ENCODE measurements at places on chromosomes 2 and 18. TPM values are rescaled to one million over a fixed set of nuclear protein-coding genes. Genes with fewer than 3 reads are reported as not detected.

CNGA3 gene
- polyA plus RNA-seq: not detected

RAB6C gene
- polyA plus RNA-seq: not detected

FBLN7 gene
- polyA plus RNA-seq: not detected

CNTNAP5 gene
- polyA plus RNA-seq: not detected

SLC5A7 gene
- polyA plus RNA-seq: not detected

MC5R gene
- polyA plus RNA-seq: not detected

NBEAL1 gene
- polyA plus RNA-seq: 3.2 TPM

- no peak for DNase-seq
- H3K4me3 ChIP-seq: no peak overlapping the region
- no peak overlapping the region for H3K27ac ChIP-seq
- no peaks in the 10 kb centered on the region for H3K4me1 ChIP-seq
- H3K36me3 ChIP-seq: no peaks in the 10 kb centered on the region
- no peaks in the 10 kb centered on the region for H3K27me3 ChIP-seq
Measured at GRCh38 chr2:168120310-168120709, 127.1 kb downstream of the STK39 start.

GRCh38 chr2:172323256-172323655, 104.1 kb upstream of the ITGA6 start:
- H3K36me3 ChIP-seq: no peaks in the 10 kb centered on the region
- no peak for DNase-seq
- H3K27me3 ChIP-seq: peaks cover 5% of the 10 kb centered on the region
- H3K4me3 ChIP-seq: no peak overlapping the region

GRCh38 chr2:105722726-105723297, 21.9 kb upstream of the NCK2 start:
- DNase-seq: no peak
- H3K36me3 ChIP-seq: no peaks in the 10 kb centered on the region
- no peaks in the 10 kb centered on the region for H3K27me3 ChIP-seq
- H3K4me3 ChIP-seq: no peak overlapping the region
- H3K27ac ChIP-seq: no peak overlapping the region

DNA sequence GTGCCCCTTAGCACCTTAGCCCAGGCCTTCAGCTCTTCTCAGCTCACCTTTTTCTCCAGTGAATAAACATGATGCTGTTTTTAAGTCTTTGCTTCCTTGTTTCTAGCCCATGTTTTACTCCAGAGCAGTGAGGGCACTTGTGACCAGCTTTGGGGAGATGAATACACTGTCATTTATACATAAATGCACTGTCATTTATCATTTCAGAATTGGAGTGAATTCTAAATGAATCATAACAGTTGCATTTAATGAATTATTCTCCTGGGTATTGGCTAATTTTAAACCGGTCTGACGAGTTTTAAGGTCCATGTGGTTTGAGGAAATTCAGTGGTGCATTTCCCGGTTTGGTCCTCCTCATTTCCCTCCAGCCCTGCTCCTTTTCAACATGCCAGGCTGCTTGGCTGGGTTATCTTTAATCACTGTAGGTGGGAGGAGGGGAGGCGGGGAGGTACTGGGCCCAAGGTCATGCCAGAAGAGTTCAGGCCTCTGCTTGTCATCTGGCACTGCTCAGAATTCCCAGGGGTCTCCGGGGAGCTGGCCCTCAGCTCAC, 23.9 kb downstream of the PRKCE start:
- H3K27ac ChIP-seq: no peak overlapping the region
- no peaks in the 10 kb centered on the region for H3K36me3 ChIP-seq
- no peak for DNase-seq

DNA sequence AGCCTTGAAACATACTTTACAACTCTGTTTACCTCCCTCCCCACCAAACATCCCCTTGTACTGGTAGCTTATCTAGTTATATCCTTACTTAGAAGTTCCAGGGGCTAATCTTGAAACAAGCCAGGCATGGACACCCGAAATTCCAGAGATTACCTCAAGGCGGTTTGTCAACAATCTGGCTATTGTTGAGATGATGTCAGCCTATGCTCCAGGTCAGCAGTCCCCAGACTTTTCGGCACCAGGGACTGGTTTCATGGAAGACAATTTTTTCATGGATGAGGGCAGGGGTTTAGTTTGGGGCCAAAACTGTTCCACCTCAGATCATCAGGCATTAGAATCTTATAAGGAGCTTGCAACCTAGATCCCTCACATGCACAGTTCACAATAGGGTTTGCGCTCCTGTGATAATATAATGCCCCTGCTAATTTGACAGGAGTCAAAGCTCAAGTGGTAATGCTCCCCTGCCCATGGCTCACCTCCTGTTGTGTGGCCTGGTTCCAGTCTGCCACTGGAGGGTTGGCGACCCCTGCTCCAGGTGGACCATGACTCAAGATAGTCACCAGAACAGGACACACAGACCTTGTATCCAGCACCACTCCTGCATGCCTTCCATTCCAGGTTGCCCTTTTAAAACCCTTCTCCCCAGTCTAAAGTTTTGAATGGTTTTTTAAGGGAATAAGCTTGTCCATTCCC, 171.2 kb downstream of the SPAG16 start:
- H3K36me3 ChIP-seq: no peaks in the 10 kb centered on the region
- H3K4me1 ChIP-seq: no peaks in the 10 kb centered on the region
- no peak overlapping the region for H3K4me3 ChIP-seq
- DNase-seq: no peak
- no peaks in the 10 kb centered on the region for H3K27me3 ChIP-seq
- no peak overlapping the region for H3K27ac ChIP-seq

GRCh38 chr2:9030841-9031240, 27.4 kb upstream of the MBOAT2 start:
- no peaks in the 10 kb centered on the region for H3K36me3 ChIP-seq
- no peaks in the 10 kb centered on the region for H3K27me3 ChIP-seq
- no peak overlapping the region for H3K27ac ChIP-seq

DNA sequence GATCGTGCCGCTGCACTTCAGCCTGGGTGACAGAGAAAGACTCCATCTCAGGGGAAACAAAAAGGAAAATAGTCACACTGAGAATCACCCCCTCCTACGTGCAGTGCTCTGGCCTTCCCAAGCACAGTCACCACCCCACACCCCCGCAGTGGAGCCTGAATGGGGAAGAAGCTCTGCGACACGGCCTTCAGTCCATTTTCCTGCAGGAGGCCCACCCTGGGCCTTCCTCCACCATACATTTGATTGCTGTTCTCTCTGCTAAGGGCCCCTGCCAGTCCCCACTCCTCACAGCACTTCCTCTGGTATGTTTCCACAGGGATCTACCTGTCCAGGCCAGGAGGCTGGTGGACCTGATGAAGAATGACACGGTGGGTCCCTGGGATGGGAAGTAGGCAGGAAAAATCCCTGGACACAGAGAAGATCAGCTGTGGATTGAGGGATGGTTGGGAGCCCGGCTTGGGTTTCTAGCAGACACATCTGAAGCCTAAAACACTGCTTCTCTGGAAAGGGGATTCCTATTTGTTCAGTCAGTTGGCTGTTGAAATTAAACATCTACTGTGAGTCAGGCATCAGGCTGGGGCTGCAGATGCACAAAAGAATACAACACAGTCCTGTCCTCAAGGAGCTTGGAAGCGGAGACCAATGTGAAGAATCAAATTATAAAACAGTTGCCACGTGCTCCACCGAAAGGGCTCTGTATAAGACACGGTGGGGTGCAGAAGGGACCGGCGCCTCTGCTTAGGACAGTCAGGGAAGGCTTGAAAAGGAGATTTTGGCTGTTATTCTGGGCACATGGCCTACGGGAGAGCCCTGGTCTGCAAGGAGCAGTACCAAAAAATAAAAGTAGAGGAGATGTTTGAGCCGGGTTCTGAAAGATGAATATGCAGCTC, 82.2 kb downstream of the PLB1 start:
- H3K4me1 ChIP-seq: peaks cover 3% of the 10 kb centered on the region
- no peak overlapping the region for H3K27ac ChIP-seq
- no peak for DNase-seq
- H3K27me3 ChIP-seq: no peaks in the 10 kb centered on the region
- H3K36me3 ChIP-seq: no peaks in the 10 kb centered on the region
- no peak overlapping the region for H3K4me3 ChIP-seq

- H3K4me1 ChIP-seq: no peaks in the 10 kb centered on the region
- H3K27me3 ChIP-seq: no peaks in the 10 kb centered on the region
- H3K4me3 ChIP-seq: no peak overlapping the region
- no peak overlapping the region for H3K27ac ChIP-seq
- no peaks in the 10 kb centered on the region for H3K36me3 ChIP-seq
- DNase-seq: no peak
Measured at GRCh38 chr2:207448006-207448405, 81.8 kb upstream of the CREB1 start.

DNA sequence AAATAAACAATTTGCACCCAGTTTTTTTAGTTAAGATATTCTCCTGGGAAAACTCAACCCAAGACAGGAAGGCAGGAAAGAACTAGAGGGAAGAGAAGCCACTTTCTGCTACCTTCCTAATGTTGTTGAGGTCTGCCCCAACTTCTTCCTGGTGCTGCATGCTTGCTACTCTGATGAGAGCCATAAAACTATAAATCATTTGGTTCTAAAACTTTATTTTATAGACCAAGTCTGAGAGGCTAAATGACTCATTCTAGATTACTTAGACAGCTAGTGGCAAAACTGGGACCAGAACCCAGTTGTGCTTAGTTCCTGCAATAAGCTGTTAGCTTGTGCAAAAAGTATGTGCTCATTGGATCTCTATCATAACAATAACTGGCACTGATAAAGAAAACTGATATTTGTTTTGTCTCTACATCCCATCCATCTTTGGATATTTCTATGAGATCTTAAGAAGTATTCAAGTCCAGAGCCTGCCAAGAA, 344.9 kb upstream of the SLC14A2 start:
- H3K4me1 ChIP-seq: no peaks in the 10 kb centered on the region
- no peak for DNase-seq
- no peaks in the 10 kb centered on the region for H3K36me3 ChIP-seq
- no peak overlapping the region for H3K27ac ChIP-seq

- H3K4me1 ChIP-seq: no peaks in the 10 kb centered on the region
- no peak overlapping the region for H3K27ac ChIP-seq
- H3K4me3 ChIP-seq: no peak overlapping the region
- peaks cover 98% of the 10 kb centered on the region for H3K36me3 ChIP-seq
Measured at GRCh38 chr2:74877781-74878433, 44.0 kb downstream of the HK2 start.

- no peaks in the 10 kb centered on the region for H3K27me3 ChIP-seq
- H3K4me1 ChIP-seq: no peaks in the 10 kb centered on the region
- H3K27ac ChIP-seq: no peak overlapping the region
- no peaks in the 10 kb centered on the region for H3K36me3 ChIP-seq
Measured at GRCh38 chr2:52934323-52934898, 833.2 kb upstream of the CHAC2 start.

DNA sequence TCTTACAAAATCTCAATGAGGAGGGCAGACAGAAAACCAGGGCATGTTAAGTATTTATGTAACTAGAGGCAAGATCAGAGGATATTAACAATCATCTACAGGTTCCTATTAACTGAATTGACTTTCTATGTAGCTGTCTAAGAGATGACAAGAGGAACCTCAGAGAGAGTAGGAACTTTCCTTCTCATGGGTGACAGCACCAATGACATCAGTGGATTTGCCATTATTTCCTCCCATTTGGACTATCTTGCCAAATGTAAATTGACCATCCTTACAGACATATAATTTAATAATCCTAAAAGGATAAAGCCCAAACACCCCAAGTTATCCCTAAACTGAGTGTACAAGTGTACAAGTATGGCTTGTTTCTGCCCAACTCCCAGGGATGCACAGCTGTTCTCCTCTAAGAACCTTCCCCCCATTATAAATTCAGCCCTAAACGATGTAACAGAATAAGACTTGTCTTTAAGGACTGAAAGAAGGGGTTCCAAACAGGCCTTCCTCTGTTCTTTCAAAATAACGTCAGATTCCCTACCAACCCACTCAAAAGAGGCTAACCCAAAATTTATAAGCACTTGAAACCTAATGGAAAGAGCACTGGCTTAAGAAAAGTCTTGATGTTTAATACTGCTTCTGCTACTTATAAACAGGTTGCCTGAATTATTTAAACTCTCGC, 73.4 kb upstream of the CHAC2 start:
- no peaks in the 10 kb centered on the region for H3K4me1 ChIP-seq
- H3K27me3 ChIP-seq: no peaks in the 10 kb centered on the region
- DNase-seq: no peak
- H3K36me3 ChIP-seq: peaks cover 9% of the 10 kb centered on the region

- H3K36me3 ChIP-seq: no peaks in the 10 kb centered on the region
- DNase-seq: no peak
- H3K4me3 ChIP-seq: no peak overlapping the region
- peaks cover 58% of the 10 kb centered on the region for H3K27me3 ChIP-seq
- no peaks in the 10 kb centered on the region for H3K4me1 ChIP-seq
- H3K27ac ChIP-seq: no peak overlapping the region
Measured at GRCh38 chr2:3126171-3126910, 251.3 kb downstream of the EIPR1 start.

DNA sequence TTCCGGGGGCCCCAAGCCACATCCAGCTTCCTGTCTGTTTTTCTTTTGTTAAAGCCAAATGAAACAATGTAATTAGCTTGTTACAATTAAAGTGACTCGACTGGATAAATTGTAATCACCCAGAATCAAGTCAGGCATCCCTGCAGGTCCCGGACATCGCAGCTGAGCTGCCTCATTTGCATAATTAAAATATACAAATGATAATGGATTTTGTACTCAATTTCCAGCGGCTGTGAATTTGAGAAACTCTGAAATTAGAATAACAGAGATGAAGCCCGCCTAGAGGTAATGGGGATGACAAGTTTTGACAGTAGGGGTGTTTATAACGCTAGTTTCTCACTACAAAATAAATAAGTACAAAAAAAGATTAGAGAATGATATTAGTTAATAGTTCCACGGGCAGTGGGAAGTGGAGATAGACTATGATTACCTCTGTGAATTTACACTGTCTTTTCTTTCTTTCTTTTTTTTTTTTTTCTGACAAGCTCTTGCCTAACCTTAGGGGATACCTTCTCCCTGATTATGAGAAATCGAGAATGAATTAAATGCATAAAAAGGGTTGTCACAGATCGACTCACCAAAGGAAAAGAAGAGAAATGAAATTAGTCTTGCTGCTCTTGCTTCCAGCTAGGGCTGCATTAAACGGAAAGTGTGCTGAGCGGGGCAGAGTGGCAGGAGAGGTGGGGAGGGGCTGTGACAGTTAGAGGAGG, 82.6 kb upstream of the SKOR2 start:
- H3K27me3 ChIP-seq: no peaks in the 10 kb centered on the region
- no peak for DNase-seq
- H3K4me1 ChIP-seq: no peaks in the 10 kb centered on the region
- no peak overlapping the region for H3K4me3 ChIP-seq
- H3K36me3 ChIP-seq: no peaks in the 10 kb centered on the region

DNA sequence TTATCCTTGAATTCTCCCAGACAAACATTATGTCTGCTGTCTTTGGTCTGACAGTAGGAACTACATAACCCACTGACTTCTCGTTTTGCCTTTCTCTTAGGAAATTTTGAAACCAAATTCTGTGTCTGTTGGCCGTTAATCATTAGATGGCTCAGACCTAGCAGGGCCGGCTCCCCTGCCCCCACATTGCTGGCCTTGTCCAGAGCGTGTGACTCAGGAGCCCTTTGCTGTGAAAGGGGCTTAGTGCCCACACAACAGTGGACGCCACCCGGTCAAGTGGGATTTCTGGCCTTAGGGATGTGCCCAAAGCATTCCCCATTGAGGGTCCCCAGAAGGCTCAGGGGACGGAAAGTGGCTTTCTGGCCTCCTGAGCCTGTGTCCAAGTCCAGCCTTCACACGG, 137.5 kb downstream of the CTIF start:
- H3K4me3 ChIP-seq: no peak overlapping the region
- H3K27me3 ChIP-seq: no peaks in the 10 kb centered on the region
- H3K4me1 ChIP-seq: peaks cover 7% of the 10 kb centered on the region
